ENCODE measurements at places on chromosomes 2 and 18.

DNA sequence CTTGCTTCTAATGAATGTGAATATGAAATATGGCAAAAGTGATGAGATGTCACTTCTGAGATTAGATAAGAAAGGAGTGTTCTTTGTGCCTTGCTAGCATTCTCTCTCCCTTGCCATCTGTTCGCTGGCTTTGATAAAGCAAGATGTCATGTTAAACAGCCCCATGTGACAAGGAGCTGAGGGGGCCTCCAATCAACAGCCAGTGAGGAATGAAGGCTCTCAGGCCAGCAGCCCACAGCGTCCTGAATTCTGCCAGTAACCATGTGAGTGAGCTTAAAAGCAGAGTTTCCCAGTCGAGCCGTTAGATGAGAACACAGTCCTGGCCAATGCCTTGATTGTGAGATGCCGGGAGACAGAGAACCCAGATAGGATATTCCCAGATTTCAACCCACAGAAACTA, 198.8 kb downstream of the IRS1 start:
- DNase-seq: no peak

DNA sequence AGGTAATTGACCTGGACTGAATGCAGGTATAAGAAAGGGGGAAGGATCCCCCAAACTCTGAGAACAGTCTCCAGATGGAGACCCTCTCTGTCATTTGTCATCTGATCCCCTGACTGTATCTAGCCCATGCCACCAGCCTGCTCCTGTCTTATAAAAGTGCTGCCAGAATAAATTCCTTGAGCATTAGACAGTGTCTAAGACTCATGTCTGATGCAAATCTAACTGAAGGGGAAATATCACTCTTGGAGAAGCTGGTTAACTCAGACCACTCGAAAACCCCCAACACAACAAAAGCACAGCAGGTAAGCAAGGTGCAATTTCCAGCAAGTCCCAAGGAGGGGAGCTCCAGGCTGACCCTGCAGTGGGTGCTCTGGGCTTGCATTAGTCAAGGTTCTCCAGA, 40.9 kb upstream of the KDM3A start:
- no peak for DNase-seq

- DNase-seq: no peak
These were observed 166.2 kb downstream of the ATAD2B start for GRCh38 chr2:23760736-23761135.

- DNase-seq: no peak
These were observed 75.9 kb downstream of the GTF3C3 start for GRCh38 chr2:196723571-196723970.

DNA sequence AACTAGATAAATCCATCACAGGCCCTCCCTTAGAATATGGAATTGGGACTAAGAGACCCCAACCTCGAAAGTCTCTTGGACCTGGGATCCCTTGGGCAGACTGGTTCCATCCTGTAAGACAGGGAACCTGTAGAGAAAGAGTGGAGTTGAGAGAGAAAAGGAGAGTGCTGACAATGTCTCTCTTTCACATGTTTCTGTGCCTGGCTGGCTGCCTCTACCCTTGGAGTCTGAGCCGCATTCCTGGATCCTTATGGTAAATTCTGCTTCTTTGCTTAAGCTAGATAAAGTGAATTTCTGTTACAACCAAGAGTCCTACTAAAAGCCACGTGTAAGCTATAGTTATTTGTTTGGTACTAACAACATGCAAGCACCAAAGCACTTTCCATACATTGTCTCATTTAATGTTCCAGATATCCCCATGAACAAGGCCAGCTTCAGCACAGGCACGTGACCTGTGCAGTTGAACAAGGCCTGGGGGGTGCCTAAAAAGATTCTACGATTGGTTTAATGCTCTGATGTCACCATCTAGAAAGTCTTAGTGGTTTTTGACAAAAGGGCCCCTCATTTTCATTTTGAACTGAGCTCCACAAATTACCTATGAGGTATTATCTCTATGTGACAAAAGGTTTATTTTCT, 2.1 kb upstream of the PUM2 start:
- no peak for DNase-seq

DNA sequence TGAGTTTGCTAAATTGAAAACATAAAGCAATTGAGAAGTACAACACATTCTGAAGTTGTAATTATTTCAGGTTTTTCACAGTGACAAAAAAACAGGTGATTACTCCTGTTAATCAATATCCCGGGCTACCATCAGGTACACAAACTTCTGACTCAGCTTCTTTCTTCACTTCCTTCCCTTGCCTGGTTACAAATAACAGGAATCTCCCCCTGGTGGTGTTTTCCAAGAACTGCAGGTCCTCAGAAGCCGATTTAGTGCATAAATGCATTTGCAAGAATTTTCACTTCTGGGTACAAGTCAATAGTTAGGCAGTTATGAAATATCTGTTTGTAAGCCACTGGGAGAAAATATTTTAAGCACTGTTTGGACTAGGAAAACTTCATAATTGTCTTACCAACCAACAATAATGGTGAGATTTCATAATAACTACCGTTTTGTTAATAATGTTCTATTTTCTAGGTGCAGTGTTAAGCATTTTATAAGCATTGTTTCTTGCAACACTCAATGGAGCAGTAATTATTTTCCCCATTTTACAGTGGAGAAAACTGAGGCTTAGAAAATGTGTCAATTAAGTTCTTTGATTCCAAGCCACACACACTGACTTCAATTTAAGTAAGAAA, 12.4 kb upstream of the GMCL1 start:
- DNase-seq: peak; percentile 74

- DNase-seq: no peak
These were observed 2.7 kb downstream of the BIN1 start for GRCh38 chr2:127104166-127104660.

- no peak for DNase-seq
These were observed 94.0 kb downstream of the PLA2R1 start for GRCh38 chr2:159968279-159968900.

DNA sequence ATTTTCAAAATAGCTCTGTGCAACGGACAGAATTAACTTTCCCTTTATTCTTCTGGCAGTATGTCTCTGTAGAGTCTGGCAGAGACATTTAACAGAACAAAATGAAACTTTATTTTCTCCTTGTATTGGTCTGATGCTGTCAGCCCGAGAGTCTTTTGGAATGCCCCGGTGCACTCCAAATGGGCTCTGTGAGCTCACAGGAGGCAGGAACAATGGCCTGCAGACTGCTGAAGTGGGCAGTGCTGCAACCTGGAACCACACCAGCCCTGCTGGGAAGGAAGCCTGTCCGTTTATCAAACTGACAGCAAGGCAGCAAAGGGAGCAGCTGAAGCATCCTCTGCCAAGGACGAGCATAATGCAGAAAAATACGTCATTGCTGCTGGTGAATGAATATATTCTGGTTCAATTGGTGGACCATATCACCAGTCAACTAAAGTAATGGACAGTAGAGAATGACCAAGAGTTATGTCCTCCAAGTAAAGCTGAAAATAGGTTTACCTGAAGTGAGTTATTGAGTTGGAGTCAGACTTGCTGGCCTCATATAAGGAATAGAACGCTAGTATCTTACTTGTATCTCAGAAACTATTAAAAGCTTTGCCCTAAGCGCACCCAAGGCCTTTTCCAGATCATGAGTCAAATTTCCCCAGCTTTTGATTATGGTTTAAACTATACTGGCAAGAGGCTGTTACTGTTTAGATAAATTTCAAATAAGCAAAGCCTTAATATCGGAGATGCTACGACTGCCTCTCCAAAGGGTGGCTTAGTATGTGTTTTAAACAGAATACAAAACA, 207.6 kb upstream of the TANK start:
- DNase-seq: no peak

DNA sequence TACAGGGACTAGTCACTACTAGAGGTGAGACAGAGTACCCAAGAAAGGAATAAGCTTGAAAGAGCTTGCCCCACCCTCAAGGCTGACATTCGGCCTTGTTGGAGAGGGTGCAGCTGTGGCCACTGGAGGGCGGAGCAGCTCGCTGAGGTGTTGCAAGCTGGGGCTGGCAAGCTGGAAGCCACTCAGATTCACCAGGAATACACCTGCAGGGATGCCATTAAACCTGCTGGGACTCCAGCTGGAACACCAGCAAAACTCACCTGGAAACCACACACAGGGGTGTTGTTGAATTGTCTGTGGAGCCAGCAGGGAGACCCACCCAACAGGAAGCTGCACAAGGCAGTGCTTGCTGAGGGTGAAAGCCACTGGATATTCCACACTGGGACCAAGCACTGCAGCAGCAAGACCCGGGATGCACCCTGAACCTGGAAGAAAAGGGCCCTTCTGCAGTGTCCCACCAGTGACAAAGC, 26.1 kb downstream of the KCTD18 start:
- no peak for DNase-seq

GRCh38 chr18:22459491-22459890, 41.8 kb upstream of the CTAGE1 start:
- no peak for DNase-seq

DNA sequence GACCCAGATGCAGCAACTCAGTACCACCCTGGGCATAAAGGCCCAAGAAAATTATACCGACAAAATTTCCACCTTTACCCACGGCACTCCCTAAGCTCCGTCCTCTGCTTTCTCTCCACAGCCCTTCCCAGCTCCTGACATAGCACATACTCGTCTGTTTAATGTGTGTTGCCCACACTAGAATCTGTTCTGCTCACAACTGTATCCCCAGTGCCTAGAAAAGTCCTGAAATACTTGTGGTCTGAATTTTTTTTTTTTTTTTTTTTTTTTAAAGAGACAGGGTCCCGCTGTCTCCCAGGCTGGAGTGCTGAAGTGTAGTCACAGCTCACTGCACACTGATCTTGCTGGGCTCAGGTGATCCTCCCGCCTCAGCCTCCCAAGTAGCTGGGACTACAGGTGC, 62.3 kb downstream of the ADCY3 start:
- DNase-seq: no peak

DNA sequence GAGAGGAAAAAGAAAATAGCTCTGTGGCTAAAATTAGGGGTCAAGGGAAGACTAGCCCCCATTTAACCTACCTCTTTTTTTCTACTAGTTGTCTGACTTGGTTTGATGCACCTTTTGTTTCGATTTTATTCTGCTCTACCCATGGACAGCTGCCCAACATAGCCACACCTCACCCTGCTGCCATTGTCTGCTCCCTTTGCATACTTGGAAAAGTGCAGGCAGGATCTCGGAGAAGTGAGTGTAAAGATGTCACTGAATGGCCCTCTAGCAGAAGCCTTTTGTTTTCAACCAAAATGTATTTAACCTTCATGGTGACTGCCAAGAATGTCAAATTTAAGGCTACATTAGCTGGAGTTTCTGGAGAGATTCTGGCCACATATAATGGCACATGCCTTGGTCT, 62.9 kb downstream of the SETBP1 start:
- DNase-seq: no peak

- no peak for DNase-seq
These were observed 323.0 kb downstream of the MYCN start for GRCh38 chr2:16263241-16263890.

DNA sequence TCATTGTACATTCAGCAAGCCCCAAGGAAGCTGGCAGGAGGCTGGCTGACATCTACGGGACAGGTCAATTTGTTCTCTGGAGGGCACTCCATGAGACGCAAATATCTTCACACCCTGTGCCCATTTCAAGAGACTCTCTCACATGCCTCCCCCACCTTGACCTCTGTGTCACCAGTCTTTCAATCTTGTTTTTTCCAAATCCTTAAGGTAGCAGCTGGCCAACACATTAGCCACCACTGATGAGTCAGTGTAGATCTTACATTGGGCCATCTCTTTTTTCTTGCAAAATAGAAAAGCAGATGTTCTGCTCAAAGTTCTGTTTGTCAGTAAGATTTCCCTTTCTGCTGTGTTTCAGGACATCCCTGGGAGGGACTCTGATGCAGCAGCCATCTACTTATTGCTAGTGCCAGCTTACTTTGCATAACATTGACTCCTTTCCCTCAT, 1.7 kb upstream of the DPP4 start:
- DNase-seq: no peak

DNA sequence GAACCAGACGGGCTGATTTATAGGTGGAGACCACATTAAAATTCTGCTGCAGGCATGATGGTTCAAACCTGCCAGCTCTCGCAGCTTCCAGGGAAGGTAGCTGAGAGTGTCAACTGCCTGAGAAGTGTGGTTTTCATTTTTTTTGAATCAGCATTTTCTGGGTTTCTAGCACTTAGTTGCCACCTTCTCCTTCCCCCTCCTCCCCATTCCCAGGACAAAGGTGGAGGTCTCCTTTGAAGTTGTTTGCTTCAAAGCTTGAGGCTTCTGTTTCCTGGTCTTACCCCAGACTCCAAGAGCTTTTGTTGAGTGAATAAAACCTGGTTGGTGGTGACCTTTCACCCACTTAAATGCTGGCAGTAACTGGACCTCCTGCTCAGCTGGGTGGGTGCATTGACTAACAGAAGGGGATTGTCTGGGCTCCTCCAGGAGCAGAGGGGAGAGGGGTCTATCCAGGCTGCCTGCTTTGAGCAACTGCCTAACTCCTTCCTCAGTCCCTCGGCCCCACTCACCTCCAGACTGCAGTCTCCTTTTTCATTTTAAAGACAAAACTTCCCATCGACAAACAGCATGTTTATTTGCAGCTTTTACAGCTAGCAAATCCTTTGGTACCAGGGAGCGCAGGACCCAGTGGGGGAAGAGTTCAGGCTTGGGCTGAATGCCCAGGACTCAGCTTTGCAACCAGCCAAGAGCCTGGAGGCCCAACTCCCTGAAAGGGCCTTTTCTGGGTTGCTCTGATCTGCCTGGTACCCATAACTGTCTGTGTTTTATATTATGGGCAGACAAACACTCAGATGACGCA, 3.5 kb downstream of the RHOB start:
- no peak for DNase-seq

DNA sequence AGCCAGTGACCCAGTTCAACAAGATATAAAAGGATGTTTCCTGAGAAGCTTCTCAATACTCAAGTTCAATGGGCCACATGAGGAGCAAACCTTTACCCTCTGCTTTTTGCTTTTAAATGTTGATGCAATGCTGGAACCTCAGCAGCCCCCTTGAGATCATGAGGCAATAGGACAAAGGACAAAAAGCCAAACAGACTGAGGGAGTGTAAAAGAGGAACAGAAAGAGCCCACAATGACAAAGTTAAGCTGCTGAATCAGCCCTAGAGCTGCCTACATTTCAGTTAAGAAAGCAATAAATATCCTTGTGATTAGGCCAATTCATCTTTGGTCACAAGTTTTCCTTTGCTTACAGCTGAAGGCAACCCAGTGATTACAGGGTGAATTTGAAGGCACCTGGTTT, 76.9 kb downstream of the MRO start:
- DNase-seq: no peak

GRCh38 chr2:17069564-17069963, 403.9 kb upstream of the CYRIA start:
- DNase-seq: no peak

DNA sequence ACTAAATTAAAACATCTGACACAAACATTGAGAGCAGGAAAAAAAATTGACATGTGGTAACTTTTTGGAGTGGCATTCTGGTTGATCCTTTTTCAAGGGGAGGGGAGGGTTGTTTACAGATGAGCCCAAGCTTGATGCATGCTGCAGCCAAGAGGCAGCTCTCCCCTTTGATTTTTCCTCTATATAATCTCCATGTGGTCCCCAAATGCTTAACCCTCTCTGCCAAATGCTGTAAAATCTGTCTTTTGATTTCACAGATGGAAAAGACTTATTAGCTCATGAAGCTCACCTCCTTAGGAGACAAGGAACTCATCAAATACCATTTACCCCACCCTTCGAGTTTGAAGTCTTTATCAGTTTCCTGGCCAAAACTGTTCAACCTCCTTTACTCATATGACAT, 623.0 kb downstream of the NRXN1 start:
- no peak for DNase-seq

GRCh38 chr2:193985272-193985671, 1671.8 kb upstream of the SLC39A10 start:
- DNase-seq: no peak

- DNase-seq: no peak
These were observed 55.7 kb downstream of the NPAS2 start for GRCh38 chr2:100875516-100876230.

GRCh38 chr2:181407171-181407570, 50.0 kb upstream of the ITGA4 start:
- DNase-seq: no peak
